Stimulated activated CD4-positive, alpha-beta T cell treated with anti-CD3 and anti-CD28 coated beads, Interleukin-15, amount 100 ng/mL, for 1 hour (primary cell): ENCODE measurements at places on chromosomes 3 and 15.

- no peak for DNase-seq
Measured at GRCh38 chr3:126051741-126052140, 32.2 kb downstream of the SLC41A3 start.

DNA sequence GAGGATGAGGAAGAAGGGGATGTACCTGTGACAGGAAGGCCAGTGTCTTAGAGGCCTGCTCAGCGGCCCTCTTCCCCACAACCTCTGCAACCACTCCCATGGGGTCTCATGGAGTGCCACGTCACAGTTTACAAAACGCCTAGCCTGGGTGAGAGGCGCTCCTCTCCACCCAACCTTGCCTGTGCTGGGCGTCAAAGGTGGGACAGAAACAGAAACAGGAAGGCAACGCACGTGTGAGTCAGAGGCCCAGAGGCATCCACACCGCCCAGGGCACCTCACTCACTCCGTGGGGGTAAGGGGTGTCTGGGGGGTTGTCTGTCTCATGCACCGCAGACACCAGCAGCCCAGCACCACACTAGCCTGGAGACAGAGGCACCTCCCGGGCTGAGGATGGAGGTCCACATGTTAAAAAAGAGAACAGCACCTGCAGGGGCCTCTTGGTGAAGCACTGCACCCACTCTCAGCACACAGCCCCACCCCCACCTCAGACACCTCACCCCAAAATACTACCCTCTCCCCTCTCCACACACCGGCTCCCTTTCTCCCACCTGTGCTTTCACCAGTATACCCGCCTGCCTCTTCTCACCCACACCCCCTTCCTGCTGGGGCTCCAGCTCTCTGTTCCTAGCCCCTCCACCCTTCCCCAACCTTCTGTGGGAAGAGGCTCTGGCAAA, 4.7 kb upstream of the CALML4 start:
- DNase-seq = peak; percentile 20

- DNase-seq = no peak
Measured at GRCh38 chr15:26842391-26842790, 24.5 kb upstream of the GABRA5 start.

GRCh38 chr3:130820976-130821375, 72.9 kb upstream of the ATP2C1 start:
- DNase-seq = no peak

- no peak for DNase-seq
Measured at GRCh38 chr15:51702710-51703109, 21.4 kb downstream of the SCG3 start.

- no peak for DNase-seq
Measured at GRCh38 chr3:45841420-45841756, 531 bp downstream of the LZTFL1 start.
